Ovary (tissue), 10 donors: ENCODE measurements at places on chromosomes 5 and 9.
A peak's percentile ranks its signal among the peaks of the same experiment; 100 is the strongest.

- no peak for DNase-seq
These were observed 379.4 kb downstream of the SEMA5A start for GRCh38 chr5:9166202-9167112.

- no peak for DNase-seq
These were observed 29.1 kb downstream of the ANKDD1B start for GRCh38 chr5:75640395-75640794.

DNA sequence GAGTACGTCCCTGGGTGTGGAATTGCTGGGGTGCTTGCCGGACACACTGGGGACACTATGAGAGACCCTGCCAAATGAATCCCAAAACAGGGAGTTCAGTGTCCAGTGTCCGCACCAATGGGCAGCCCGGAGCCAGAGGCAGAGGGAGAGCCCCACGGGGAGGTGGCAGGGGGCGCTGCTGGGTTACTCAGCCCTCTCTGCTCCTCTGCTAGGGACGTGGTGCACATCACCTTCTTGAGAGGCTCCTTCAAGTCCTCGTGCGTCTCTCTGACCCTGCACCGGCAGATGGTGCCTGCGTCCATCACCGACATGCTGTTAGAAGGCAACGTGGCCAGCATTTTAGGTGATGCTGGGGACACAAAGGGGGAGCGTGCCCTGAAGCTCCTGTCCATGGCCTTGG lies 20.8 kb downstream of the STKLD1 start:
- DNase-seq: no peak

DNA sequence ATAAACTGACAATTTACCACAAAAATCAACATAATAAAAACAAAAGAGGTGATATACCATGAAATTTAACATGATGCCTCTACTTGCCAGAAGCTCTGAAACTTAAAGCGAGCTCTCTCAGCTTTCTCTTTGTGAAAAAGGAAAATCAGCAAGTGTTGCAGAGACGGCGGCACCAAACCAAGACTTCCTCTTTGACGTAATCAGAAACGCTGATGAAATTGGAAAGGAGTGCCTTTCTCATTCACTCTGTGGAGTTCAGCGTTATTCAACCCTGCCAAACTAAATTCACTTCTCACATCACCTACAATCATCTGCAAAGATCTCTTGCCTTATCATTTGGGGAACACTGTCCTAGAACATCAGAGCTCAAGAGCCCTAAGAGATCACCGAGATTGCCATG lies 32.2 kb downstream of the ANXA6 start:
- no peak for DNase-seq

DNA sequence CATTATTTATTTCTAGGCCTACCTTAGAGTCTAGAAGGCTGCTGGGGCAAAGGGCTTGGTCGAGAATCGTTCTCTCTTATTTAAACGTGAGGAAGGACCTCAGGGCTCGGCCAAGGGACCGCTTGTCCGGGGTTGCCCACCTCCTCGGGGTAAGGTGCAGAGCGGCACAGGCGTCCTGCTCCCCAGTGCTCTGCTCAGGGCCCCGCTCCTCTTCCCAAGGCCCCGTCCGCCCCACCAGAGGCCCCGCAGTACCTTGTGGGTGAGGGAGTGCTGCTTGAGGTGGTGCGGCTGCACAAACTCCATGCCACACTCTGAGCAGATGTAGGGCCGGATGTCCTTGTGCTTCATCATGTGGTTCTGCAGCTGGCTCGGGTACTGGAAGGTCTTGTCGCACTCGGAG lies 47.3 kb downstream of the ZNF366 start:
- no peak for DNase-seq

DNA sequence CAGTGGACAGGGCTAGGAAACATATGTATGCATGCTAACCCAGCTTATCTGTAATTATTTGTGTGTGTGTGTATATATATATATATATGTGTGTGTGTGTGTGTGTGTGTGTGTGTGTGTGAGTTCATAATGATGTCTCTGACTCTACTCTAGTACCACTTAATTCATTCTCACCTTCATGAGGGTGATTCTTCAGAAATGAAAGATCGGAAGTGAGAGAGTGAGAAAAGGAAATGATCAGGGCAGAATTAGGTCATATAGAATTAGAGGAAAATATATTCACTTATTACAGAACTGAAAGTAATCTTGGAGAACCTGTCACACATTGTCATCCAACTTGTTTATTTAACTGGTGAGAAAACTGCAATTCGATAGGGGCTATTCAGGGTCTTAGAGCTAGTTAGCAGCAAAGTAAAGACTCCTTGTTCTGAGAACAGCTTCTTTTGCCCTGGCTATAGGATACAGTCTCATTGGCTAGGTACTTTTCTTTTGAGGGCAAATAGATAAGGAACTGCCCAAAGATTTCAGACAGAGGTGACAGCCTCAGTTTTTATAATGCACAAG lies 58.8 kb downstream of the C9orf153 start:
- DNase-seq: no peak

GRCh38 chr9:89053301-89053700 lies 62.0 kb downstream of the S1PR3 start:
- no peak for DNase-seq

DNA sequence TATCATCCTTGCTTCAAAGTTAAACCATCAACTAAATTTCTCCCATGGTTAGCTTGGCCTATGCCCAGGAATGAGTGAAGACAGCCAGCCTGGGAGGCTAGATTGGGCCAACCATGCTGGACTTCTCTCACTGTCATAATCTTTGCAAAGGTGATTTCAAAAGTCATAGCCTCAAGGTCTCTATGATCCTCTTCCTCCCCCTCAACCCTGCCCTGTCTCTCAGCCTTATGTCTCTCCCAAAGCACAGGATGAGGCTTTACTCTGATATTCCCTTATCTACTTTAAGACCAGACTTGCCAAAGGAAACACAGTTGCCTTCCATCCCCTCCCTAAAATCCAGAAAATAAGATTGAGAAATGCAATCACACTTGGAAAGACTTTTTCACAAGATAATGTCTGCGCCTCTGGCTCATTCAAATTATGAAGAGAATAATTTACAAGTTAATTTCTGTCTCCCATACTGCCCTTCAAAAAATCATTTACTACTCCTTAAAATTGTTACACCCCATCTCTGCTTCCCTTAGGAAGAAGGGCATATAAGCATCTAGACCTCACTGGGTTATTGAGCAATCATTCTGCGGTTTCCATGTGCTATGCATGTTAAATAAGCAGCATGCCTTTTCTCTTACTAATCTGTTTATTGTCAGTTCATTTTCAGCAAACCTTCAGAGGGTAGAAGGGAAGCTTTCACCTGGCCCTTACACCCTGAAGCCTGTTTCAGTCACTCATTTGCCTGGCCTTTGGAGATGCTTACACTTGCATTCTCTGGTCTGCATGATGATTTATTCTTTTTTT lies 113.8 kb upstream of the ANKRD55 start:
- DNase-seq: peak; percentile 51

DNA sequence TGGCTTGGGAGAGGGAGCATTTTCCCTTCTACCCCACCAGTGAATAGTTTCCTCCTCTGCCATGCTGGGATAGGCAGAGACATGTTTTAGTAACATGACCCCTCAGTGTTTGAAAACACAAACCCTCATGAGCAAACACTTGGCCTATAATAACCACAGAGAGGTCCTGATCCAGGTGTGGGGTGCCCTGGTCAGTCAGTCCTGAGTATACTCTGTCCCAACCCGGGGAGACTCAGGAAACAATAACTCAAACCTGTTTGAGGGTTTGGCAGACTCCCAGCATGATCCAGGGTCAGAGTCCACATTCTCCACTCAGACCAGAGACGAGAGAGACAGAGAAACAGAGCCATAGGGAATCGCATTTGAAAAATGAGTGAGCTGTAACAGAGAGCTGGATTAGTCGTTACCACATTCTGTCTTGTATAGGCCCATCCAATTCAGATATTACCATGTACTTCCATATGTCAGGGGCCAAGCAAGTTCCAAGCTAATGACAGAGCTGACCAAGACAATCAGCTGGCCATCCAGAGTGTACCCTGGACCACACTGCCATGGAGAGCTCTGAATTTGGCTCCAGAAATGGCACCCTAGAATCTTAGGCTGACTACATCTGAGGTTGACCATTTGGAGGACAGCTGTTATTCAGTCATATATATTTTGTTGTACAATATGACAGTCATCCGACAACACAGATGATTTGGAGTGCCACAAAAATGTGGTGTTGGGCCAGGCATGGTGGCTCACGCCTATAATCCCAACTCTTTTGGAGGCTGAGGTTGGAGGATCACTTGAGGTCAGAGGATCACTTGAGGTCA lies 4.2 kb upstream of the CA9 start:
- DNase-seq: no peak

DNA sequence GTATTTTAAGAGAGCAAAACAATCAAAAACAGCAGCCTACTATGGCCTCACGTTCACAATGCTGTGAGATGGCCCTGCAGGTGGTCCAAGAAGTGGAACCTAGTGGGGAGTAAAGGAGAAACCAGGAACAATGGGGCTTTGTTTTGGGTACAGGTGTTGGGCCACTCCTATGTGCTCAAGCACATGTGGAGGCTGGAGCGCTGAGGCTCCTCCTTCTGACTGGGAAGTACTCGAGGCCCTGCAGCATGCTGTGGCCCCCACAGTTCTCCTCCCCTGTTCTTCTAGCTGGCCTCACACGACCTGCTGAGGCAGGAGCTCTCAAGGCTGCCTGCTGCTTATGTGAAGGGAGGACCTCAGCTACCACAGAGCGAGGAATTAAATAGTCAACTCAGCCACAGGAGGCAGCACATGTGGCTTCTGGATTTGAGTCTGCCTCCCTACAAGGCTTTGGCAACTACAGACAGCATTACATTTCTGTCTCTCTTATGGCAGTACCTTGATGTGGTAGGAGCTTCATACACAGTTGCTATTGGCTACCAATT lies 482.3 kb downstream of the SPOCK1 start:
- DNase-seq: no peak

GRCh38 chr9:13053504-13053903 lies 226.0 kb downstream of the MPDZ start:
- no peak for DNase-seq
